ENCODE measurements at places on chromosomes 7 and 10. TPM values are rescaled to one million over a fixed set of nuclear protein-coding genes. Genes with fewer than 3 reads are reported as not detected.

Gene MACROH2A2
- total RNA-seq: 39.4 TPM

Gene VSTM2A
- 1.5 TPM for total RNA-seq

Gene CLCN1
- 3.9 TPM for total RNA-seq

Gene KLF14
- 1.2 TPM for total RNA-seq

Gene NME8
- total RNA-seq: 1.2 TPM

Gene TMEM273
- 5.5 TPM for total RNA-seq

Gene FAM237B
- not detected for total RNA-seq

Gene ITGA8
- total RNA-seq: 64.9 TPM

Gene EVX1
- total RNA-seq: not detected

Gene NRCAM
- 17.8 TPM for total RNA-seq

Gene CPN1
- total RNA-seq: 2.2 TPM

Gene PDE6C
- not detected for total RNA-seq

Gene C10orf67
- 1.8 TPM for total RNA-seq

Gene CROT
- 18.9 TPM for total RNA-seq

Gene TMEM196
- total RNA-seq: not detected

Gene TAS2R5
- total RNA-seq: 5.3 TPM

Gene GTF2IRD2
- total RNA-seq: 18.9 TPM

Gene MEST
- total RNA-seq: 468 TPM

Gene VWDE
- 3.1 TPM for total RNA-seq

Gene STAG3
- total RNA-seq: 1.3 TPM

Gene INSIG1
- total RNA-seq: 66.6 TPM

Gene MRPS33
- 26.4 TPM for total RNA-seq

Gene CPA2
- total RNA-seq: 0.18 TPM

Gene BUD31
- total RNA-seq: 41.7 TPM

Gene SLC18A2
- total RNA-seq: 2.0 TPM

Gene TRDMT1
- 12.9 TPM for total RNA-seq

Gene CALY
- total RNA-seq: not detected

Gene HTR5A
- not detected for total RNA-seq

Gene MSS51
- 4.1 TPM for total RNA-seq

Gene OPN4
- total RNA-seq: not detected

Gene ACSM6
- total RNA-seq: 0.12 TPM

Gene GSAP
- total RNA-seq: 13.8 TPM

Gene GPR15LG
- 0.64 TPM for total RNA-seq

Gene GNAT3
- total RNA-seq: not detected

Gene FAM221A
- total RNA-seq: 11.1 TPM

Gene LRGUK
- total RNA-seq: 4.7 TPM

Gene HPS1
- total RNA-seq: 29.5 TPM

Gene HABP2
- 0.53 TPM for total RNA-seq

Gene HEPACAM2
- total RNA-seq: 2.7 TPM

Gene TSPAN33
- total RNA-seq: 52.7 TPM

Gene NKX1-2
- total RNA-seq: not detected

Gene PRLHR
- not detected for total RNA-seq

Gene GPR37
- 3.2 TPM for total RNA-seq

Gene TET1
- total RNA-seq: 16.5 TPM

Gene CYP3A7
- total RNA-seq: 0.35 TPM

Gene PTPRZ1
- 2.7 TPM for total RNA-seq

Gene LDB3
- total RNA-seq: 64.6 TPM

Gene VIPR2
- total RNA-seq: 11.3 TPM

Gene CCT6A
- total RNA-seq: 99.3 TPM

Gene PDK4
- total RNA-seq: 27.2 TPM

Gene ZNF282
- 43.7 TPM for total RNA-seq

Gene FANK1
- 4.9 TPM for total RNA-seq

Gene MRLN
- total RNA-seq: 26.3 TPM

Gene CPED1
- 40.0 TPM for total RNA-seq

Gene OR6V1
- total RNA-seq: not detected

Gene TMEM140
- total RNA-seq: 8.9 TPM

Gene STEAP1B
- 1.5 TPM for total RNA-seq

Gene SYNPO2L
- 5.0 TPM for total RNA-seq
